Mesendoderm (in vitro differentiated cells): ENCODE measurements at places on chromosomes 13 and 19.

GRCh38 chr13:60583911-60584753 lies 187.1 kb downstream of the TDRD3 start:
- H3K36me3 ChIP-seq = no peaks in the 10 kb centered on the region
- no peak overlapping the region for H3K4me3 ChIP-seq
- no peaks in the 10 kb centered on the region for H3K27me3 ChIP-seq

- H3K4me3 ChIP-seq = no peak overlapping the region
- H3K27me3 ChIP-seq = no peaks in the 10 kb centered on the region
- no peak overlapping the region for H3K27ac ChIP-seq
- no peaks in the 10 kb centered on the region for H3K36me3 ChIP-seq
Measured at GRCh38 chr19:30119180-30119908, 177.3 kb downstream of the URI1 start.

DNA sequence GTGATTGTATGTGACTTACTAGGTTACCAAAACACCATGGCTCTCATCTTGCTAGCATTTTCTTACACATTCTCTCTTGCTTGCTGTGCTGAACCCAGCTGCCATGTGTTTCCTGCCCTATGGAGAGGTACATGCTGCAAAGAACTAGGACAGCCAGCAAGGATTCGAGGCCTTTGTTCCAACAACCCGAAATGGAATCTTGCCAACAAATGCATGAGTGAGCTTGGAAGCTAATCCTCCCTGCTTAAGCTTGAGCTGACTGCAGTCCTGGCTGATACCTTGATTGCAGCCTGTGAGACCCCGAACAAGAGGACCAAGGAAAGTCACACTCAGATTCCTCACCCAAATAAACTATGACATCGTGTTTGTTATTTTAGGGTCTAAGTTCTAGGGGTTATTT lies 651.2 kb downstream of the SLITRK6 start:
- H3K4me3 ChIP-seq = no peak overlapping the region
- H3K4me1 ChIP-seq = no peaks in the 10 kb centered on the region
- DNase-seq = peak; percentile 17
- no peaks in the 10 kb centered on the region for H3K27me3 ChIP-seq
- H3K27ac ChIP-seq = no peak overlapping the region

- no peaks in the 10 kb centered on the region for H3K27me3 ChIP-seq
- no peak for DNase-seq
- H3K36me3 ChIP-seq = no peaks in the 10 kb centered on the region
- H3K4me1 ChIP-seq = no peaks in the 10 kb centered on the region
Measured at GRCh38 chr13:25581351-25581750, 209.6 kb downstream of the ATP8A2 start.

GRCh38 chr13:96093296-96094006 lies 3.5 kb downstream of the HS6ST3 start:
- H3K27ac ChIP-seq = no peak overlapping the region
- H3K4me1 ChIP-seq = no peaks in the 10 kb centered on the region
- H3K27me3 ChIP-seq = peaks cover 13% of the 10 kb centered on the region
- no peak for DNase-seq
- H3K36me3 ChIP-seq = no peaks in the 10 kb centered on the region
- H3K4me3 ChIP-seq = no peak overlapping the region

DNA sequence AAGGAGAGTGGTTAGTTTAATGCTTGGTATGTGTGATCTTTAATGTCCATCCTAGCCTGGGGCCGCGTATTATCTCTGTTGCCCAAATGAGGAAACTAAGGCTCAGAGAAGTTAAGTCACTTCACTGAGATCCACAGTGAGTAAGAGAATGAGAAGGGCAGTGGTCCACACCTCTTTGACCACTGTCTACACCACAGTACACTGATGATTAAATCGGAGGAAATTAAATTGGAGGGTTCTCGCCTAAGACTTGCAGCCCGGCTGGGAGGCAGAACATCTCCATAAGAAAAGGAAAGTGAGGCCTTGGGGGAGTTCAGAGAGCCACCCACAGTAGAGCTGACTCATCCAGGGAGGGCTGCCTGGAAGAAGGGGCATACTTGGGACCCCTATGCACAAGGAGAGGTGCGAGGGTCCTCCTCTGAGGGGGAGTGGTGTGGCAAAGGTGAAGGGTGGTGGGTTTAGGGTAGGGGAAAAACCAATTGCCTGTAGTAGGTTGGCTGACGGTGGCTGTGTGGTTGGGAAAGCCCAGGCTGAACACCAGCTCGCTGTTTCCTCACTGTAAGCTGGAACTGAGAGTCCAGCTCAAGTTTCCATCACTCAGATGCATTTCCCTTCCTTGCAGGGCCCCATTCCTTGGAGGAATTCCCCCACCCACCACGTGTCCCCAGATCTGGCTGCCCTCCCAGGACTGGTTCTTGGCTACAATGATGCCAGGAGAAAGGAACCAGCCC lies 15.0 kb upstream of the DHRS12 start:
- no peak overlapping the region for H3K27ac ChIP-seq
- no peaks in the 10 kb centered on the region for H3K27me3 ChIP-seq
- peaks cover 6% of the 10 kb centered on the region for H3K4me1 ChIP-seq
- no peak overlapping the region for H3K4me3 ChIP-seq

DNA sequence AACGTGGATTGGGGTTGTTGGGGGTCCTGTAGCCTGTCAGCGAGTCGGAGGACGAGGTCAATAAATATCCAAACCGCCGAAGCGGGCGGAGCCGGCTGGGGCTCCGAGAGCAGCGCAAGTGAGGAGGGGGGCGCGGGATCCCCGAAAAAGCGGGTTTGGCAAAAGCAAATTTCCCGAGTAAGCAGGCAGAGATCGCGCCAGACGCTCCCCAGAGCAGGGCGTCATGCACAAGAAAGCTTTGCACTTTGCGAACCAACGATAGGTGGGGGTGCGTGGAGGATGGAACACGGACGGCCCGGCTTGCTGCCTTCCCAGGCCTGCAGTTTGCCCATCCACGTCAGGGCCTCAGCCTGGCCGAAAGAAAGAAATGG lies 754 bp upstream of the SIX5 start:
- H3K36me3 ChIP-seq = no peaks in the 10 kb centered on the region
- peak overlapping the region; percentile 62 for H3K4me3 ChIP-seq
- no peak for DNase-seq
- peak overlapping the region; percentile 96 for H3K27ac ChIP-seq
- H3K27me3 ChIP-seq = no peaks in the 10 kb centered on the region
- peaks cover 8% of the 10 kb centered on the region for H3K4me1 ChIP-seq

- no peak for DNase-seq
- no peaks in the 10 kb centered on the region for H3K27me3 ChIP-seq
- H3K4me3 ChIP-seq = no peak overlapping the region
- H3K4me1 ChIP-seq = peaks cover 7% of the 10 kb centered on the region
Measured at GRCh38 chr13:43665388-43665787, 121.4 kb downstream of the ENOX1 start.

DNA sequence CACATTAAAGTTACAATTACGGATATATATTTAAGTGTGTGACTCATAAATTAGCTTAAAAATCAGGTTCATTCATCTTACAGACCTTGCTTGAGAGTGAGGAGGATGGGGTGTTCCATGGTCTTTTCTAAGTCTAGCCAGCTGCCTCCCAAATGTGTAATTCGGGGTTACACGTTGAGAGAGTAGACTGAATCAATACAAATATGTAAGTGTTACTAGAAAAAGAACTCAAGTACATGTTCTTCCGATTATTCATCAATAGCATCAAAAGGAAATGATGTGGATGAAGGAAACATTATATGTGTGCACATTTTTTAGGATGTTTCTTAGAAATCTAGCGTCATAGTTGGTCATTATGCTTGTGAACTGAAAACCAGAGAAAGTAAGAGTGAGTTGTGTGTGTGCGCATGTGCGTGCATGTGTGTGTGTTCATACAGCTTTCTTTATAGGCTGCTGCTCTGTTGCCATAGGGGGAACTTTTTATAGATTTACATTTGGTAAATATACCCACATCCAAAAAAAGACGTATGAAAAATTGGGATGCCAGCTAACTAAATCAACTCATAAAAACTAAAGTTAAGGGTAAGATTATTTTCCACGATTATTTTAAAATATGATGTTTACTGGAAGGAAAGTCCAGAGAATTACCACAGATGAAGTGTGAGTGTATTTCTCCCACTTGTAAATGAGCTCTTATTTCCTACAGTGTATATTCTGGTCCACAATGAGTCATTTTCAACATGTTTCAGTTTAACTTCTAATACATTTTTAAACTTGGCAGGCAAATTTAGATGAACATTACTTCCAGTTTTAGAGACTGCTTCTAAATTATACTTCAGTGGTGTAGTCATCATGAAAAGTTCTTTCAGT lies 82.4 kb downstream of the PIBF1 start:
- no peak overlapping the region for H3K4me3 ChIP-seq
- no peaks in the 10 kb centered on the region for H3K36me3 ChIP-seq
- H3K27ac ChIP-seq = no peak overlapping the region
- no peaks in the 10 kb centered on the region for H3K4me1 ChIP-seq

GRCh38 chr13:97202761-97203160 lies 19.4 kb upstream of the MBNL2 start:
- no peaks in the 10 kb centered on the region for H3K27me3 ChIP-seq
- no peak overlapping the region for H3K4me3 ChIP-seq
- H3K27ac ChIP-seq = no peak overlapping the region
- no peaks in the 10 kb centered on the region for H3K4me1 ChIP-seq
- no peak for DNase-seq

DNA sequence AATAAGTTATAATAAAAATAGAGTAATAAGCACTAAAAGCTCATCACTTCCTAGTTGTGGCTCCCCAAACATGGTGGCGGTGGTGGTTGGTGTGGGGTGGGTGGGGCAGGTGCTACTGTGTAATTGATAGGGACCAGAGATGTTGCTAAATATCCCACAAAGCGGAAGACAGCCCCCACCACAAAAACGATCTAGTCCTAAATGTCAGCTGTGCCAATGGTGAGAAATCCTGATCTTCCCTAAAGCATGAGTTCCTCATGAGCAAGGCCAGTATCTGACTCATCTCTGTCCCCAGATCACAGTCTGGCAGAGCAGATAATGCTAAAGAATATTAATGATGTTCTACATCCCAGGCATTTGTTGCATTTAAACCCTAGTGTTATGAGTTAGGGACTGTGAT lies 1.9 kb upstream of the EDDM13 start:
- H3K27me3 ChIP-seq = no peaks in the 10 kb centered on the region
- no peak overlapping the region for H3K27ac ChIP-seq
- DNase-seq = no peak
- H3K4me3 ChIP-seq = no peak overlapping the region

GRCh38 chr13:28048768-28049167 lies 51.6 kb downstream of the FLT3 start:
- H3K4me1 ChIP-seq = peaks cover 1% of the 10 kb centered on the region
- DNase-seq = no peak
- H3K27ac ChIP-seq = no peak overlapping the region
- no peaks in the 10 kb centered on the region for H3K36me3 ChIP-seq
- no peak overlapping the region for H3K4me3 ChIP-seq
- no peaks in the 10 kb centered on the region for H3K27me3 ChIP-seq

DNA sequence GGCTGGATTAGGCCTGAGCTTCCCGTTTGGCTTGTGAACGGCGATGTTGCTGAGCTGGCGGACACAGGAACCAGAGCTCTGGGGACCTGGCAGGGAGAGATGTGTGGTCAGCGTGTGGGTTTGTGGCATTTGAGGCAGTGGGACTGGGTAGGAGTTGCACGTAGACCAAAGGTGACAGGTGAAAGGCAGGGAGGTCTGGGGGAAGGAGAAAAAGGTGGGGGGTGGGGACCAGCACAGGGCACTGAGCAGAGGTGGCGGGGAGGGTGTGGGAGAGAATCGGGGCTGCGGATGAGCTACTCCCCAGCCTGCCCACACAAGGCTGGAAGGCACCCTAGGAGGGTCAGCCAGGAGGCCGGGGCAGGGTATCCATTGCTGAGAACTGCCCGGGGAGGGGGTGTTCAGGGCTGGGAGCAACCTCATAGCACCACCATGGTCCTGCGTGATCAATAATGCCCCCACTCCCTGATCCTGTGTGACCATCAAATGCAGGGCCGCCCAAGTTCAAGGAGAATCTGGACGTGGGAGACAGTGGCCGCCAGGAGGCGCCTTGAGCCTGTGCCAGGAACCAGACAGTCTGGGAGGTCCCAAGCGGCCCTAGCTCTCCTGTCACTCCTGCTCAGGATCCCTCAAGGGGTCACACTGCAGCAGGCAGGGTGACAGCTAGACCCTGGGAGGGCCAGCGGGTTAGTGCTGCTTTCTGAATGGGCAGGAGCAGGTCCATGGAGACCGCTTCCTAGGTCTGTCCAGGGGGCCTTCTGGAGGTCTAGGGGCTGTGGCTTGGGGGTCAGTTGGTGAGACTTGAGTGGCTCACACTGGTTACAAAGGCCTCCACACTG lies 12.8 kb upstream of the SELENOW start:
- H3K27me3 ChIP-seq = no peaks in the 10 kb centered on the region
- DNase-seq = peak; percentile 88
- H3K4me3 ChIP-seq = no peak overlapping the region
- no peaks in the 10 kb centered on the region for H3K36me3 ChIP-seq
- H3K27ac ChIP-seq = no peak overlapping the region

GRCh38 chr13:27976362-27977091 lies 7.4 kb upstream of the CDX2 start:
- DNase-seq = no peak
- peaks cover 4% of the 10 kb centered on the region for H3K4me1 ChIP-seq
- H3K27me3 ChIP-seq = peaks cover 86% of the 10 kb centered on the region
- no peak overlapping the region for H3K27ac ChIP-seq
- H3K36me3 ChIP-seq = no peaks in the 10 kb centered on the region

GRCh38 chr13:39403106-39403505 lies 199.9 kb downstream of the LHFPL6 start:
- H3K4me1 ChIP-seq = peaks cover 5% of the 10 kb centered on the region
- no peak for DNase-seq
- no peaks in the 10 kb centered on the region for H3K27me3 ChIP-seq
- no peaks in the 10 kb centered on the region for H3K36me3 ChIP-seq
- H3K4me3 ChIP-seq = no peak overlapping the region
- no peak overlapping the region for H3K27ac ChIP-seq

DNA sequence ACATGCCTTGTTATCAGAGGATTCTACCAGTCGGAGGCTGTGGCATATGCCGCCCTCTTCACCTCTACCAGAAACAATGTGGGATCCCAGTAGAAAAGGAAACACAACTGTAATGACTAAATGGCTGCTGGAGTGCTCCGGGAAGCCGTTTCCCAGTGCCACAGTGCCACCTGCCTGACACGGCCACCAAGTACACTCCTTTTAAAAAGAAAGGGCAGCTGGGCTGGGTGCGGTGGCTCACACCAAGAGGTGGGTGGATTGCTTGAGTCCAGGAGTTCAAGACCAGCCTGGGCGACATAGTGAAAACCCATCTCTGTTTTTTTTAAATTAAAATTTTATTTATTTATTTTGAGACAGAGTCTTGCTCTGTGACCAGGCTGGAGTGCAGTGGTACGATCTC lies 67.3 kb downstream of the TRPM4 start:
- H3K27ac ChIP-seq = no peak overlapping the region
- H3K36me3 ChIP-seq = no peaks in the 10 kb centered on the region
- H3K4me1 ChIP-seq = no peaks in the 10 kb centered on the region
- H3K27me3 ChIP-seq = no peaks in the 10 kb centered on the region

DNA sequence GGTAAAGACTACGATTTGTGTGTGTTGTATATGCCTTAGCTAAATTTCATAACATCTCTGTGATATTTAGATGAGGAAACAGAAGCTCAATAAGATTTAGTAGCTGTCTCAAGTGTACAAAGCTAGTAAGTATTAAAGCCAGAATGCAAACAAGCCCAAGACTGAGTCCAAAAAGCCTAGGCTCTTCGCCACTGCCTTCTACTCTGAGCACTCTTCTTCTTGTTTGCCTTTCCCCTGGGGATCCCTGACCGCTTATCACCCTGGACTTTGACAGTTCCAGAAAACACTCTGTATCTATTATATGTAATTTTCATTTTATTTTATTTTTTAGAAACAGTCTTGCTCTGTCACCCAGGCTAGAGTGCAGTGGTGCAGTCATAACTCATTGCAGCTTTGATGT lies 5.8 kb downstream of the TM9SF2 start:
- H3K36me3 ChIP-seq = peaks cover 3% of the 10 kb centered on the region
- H3K27ac ChIP-seq = no peak overlapping the region
- no peaks in the 10 kb centered on the region for H3K27me3 ChIP-seq
- peaks cover 1% of the 10 kb centered on the region for H3K4me1 ChIP-seq
- no peak for DNase-seq
